ENCODE measurements at places on chromosomes 11 and 22.
A peak's percentile ranks its signal among the peaks of the same experiment; 100 is the strongest.

DNA sequence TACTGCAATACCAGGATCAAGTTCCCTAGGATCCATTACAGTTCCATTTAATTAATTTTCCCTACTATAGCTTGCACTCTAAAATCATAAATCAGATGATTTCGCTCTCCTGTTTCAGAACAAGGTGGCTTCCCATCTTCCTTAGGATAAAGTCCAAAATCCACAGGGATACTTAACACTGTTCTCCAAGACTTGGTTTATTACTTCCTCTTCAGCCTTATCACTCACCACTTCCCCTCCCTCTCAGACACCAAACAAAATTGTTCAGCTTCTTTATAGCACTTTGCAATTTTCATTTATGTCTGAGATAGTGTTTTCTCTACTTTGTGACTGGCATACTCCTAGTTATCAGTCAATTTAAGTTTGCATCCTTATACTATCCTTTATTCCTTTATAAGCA lies 124.6 kb downstream of the GRIA4 start:
- no peak for DNase-seq

DNA sequence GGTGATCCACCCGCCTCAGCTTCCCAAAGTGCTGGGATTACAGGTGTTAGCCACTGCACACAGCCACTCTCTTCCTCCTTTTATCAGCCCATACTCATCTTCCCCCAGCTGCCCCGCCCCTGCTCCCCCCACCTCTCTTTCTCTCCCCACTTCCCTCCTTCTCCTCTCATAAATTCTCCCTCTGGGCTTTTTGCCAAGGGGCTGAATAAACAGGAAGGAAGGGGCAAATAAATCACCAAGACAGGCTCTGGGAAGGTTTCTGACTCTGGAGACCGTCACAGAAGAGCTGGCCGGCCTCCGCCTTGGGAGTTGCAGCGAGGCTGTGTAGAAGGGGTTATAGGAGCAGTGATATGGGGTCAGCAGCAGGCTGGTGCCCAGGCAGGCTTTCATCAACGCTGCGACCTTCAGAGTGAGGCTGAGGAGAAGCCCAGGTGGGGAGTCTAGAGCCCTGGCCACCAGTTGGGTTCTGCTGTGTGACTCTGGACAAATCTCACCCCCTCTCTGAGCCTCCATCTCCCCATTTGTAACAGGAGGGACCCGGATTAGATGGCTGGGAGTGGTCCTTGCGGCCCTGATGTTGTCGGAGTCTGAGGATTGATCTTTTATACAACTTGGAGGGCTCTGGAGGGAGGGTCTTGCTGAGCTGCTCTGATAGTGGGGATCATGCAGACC lies 62.6 kb upstream of the RASD2 start:
- no peak for DNase-seq

DNA sequence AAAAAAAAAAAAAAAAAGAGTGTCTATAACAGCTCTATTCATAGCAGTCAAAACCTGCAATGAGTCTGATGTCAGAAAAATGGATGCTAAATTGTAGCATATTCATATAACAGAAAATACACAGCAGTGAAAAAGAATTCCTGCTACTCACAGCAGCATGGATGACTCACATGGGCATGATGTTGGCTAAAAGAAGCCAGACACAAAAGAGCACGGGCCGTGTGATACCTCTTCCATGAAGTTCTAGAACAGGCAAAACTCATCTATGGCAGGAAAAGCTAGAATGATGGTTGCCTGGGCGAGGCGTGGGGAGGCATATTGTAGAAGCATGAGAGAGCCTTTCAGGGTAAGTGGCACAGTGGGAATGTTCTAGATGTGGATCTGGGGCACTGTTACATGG lies 18.9 kb downstream of the PLAAT3 start:
- no peak for DNase-seq

DNA sequence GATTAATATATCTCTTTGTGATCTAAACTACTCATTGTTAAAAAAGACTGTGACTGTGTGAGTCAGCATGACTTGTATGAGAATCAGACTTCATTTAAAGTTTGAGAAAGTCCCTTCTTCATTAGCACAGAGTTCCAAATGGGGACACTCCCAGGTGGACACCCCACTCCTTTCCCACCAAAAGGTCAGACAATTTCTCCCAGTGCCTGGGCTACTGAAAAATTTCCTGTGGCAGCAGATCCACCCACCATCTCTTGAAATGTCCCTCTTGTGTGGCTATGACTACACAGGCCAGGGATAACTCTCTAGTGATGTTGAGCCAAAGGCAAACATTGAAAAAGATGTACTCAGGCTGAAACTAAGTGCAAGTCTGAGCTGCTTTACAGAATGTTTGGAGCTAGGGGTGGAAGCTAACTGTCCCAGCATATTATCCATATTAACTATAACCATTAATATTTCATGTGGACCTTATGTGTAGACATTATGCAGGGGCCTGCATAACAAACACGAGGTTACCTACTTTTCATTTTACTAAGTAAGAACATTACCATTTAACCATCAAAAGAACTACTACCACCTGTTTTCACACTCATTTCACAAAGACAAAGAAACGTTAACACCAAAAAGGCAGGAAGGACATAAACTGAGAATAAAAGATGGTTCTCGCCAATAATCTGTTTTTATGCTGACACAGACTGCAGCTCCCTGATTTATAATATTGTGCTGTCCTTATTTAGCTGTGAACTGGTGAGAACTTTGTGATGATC lies 44.8 kb downstream of the MMP20 start:
- DNase-seq: no peak

- no peak for DNase-seq
These were observed 991 bp upstream of the SLCO2B1 start for GRCh38 chr11:75149766-75150465.

DNA sequence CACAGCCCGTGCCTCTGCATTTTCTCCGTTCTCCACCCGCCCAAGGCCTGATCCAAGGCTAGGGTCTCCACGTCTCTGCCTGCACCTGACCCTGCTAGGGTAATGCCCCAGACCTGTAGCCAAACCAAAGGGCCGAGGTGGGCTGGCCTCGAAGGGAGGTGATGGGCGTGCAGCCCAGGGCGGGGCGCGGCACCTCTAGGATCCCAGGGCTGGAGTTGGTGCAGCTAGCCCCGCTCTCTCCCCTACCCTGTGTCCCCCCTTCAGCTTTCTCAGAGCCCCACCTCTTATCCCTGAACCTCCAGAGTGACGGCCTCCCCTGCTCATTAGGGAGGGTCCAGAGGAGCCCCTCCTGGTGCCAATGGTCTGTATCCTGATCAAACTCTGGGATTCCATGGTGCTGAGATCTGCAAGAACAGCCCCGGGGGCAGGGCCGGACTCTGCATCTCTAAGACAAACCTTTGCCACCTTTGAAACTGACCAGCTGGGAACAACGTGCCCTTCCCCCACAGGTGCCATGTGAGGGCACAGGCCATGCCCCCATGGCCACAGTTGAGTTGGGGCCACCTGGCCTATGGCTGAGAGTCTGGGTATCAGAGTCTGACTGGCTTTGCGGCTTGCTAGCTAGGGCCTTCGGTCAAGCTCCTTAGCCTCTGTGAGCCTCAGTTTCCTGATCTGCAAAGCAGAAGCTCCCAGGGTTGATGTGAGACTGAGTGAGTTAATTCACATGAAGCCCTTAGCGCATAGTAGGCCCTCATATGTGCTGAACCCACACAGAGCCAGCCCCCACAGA lies 23.1 kb upstream of the CBX7 start:
- DNase-seq: no peak

DNA sequence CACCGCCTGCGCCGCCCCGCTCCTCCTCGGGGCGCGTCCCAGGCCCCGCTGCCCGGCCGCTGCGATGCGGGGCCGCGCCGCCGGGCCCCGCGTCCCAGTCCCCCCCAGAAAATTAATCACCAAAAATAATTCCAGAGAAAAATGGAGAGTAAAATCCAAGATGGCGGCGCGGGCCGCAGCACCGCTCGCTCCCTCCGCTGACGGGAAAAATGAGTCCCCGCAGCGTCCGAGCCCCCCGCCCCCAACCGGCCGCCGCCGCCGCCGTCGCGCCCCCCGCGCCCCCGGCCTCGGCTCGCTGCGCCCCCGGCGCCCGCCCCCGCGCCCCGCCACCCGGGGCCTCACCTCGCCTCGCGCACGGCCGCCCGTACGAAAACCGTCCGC lies at the start of gene KMT5B:
Gene KMT5B, minus strand, starts transcription at position 162 of the 381 bp plus-strand sequence. CDS start 23,220 bp downstream, outside the sequence.
- DNase-seq: no peak

- DNase-seq: no peak
These were observed 544 bp downstream of the C11orf91 start for GRCh38 chr11:33700063-33700501.

- no peak for DNase-seq
These were observed 56.4 kb downstream of the DHCR7 start for GRCh38 chr11:71391796-71392195.

GRCh38 chr22:24333301-24333700 lies 62.7 kb downstream of the SPECC1L start:
- DNase-seq: no peak

DNA sequence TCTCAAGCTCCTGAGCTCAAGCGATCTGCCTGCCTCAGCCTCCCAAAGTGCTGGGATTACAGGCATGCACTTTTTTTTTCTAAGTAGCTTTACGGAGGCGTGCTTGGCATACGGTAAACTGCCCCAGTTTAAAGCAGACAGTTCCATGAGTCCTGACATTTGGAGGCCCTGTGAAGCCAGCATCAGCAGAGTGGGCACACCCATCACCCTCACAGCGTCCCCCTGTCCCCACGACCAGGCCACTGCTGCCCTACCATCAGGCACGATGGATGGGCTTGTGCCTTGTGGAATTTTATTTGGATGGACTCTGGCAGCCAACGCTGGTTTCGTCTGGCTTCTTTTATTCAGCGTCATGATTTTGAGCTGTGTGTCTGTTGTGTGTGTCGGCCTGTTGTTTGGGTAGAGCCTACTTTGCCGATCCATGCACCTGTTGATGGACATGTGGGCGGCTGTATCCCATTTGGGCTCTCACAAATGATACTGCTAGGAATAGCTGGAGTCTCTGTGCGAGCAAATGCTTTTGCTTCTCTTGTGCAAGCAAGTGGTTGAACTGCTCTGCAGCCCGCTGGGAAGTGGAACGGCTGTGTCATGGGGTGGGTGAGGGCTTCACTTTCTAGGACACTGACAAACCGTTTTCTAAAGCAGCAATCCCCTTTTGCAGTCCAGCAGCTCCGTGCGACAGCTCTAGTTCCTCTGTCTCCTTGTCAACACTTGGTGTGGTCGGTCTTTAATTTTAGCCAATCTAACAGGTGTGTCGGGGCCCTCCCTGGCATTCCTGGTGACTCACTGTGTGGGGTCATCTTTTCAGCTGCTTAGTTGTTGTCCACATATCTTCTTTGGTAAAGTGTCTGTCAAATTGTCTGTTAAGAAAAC lies 23.8 kb downstream of the KCNQ1 start:
- DNase-seq: no peak

GRCh38 chr11:46874586-46874985 lies 28.5 kb upstream of the CKAP5 start:
- DNase-seq: no peak

GRCh38 chr11:7246179-7246578 lies 5.5 kb upstream of the SYT9 start:
- DNase-seq: no peak

DNA sequence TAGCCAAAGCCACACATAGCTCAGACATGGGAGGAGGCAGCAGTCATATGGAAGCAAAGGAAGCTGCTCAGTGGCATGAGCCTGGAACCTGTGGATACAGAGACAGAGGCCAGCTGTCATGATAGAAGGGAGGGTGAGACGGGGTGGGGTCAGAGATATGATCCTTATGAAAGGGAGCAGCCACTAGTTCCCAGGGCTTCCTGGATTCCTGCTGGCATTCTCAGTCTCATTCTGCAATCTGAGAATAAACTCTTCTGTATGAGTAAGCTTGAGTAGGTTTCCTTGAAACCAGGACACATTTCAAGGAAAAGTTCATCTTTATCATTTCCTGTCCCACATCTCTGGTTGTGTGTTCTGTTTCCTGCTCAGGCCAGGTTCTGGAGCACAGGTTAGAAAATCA lies 220.2 kb upstream of the SNX19 start:
- DNase-seq: no peak

- no peak for DNase-seq
These were observed 39.7 kb upstream of the GLYAT start for GRCh38 chr11:58771458-58771855.

- no peak for DNase-seq
These were observed 19.3 kb upstream of the MRGPRX2 start for GRCh38 chr11:19079643-19080440.

GRCh38 chr11:68691402-68691784 lies 7.0 kb downstream of the GAL start:
- DNase-seq: no peak

GRCh38 chr11:129894278-129895125 lies 876 bp downstream of the NFRKB start:
- DNase-seq: no peak

DNA sequence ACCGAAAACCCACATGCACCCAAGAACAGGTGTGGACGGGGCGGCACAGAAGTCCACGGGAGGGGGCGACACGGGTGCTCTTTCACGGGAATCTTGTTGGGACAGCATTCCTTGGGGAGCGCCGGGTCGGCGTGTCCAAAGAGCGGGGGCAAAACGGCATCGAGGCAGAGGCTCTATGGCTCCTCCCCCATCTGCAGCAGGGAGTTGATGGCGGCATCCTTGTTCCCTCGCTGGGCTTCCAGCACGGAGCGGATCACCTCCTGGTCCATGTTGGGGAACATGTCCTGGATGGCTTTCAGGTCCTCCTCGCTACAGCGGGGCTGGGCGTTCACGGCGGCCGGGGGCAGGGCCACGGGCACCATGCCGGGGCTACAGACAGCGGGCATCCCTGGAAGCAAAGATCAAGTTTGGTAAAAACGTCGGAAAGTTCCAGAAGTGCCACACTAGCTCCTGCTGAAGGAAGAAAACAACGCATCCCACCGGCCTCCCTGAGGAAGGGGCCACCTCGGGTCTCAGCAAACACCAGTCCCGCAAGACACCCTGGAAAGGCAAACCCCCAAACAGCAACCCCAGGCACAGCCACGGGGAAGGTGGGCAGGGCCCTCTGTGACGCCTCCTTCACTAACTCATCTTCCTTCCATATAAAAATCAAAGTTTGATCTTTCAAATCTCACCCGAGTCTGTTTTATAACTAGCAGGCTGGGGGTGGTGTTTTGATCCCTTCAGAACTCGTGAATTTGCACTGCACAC lies 32.4 kb downstream of the TOLLIP start:
- no peak for DNase-seq

GRCh38 chr22:49328630-49329405 lies 498.9 kb downstream of the BRD1 start:
- no peak for DNase-seq

DNA sequence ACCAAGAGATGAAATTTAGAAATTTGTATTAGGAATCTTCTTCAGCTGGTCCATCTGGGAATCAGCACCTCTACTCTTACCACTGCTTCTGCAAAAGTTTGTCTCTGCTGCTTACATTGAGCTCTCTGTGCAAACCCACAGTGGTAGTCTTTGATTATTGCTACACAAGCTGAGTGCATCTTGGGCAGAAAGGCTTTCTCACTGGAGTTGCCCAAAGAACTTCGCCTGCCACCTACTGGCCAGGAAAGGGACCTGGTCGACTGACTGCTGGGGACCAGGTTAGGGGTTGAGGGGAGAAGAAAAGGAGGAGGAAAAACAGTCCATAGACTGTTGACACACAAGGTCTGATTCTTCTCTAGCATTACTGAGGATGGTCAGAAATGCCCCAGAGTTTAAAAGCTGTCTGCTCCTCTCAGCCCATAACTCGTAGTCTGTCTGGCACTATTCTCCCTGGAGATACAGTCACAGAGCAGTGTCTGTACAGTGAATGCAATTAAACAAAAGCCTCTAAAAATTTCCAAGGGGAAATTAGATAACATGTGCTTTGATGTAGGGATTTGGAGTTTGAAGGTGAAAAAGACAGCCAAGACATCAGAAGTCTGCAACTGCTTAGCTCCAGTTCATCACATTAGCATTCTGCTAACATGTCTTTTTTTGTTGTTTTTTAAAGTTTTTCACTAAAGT lies 215.0 kb upstream of the CTSC start:
- peak; percentile 51 for DNase-seq

All from activated T-cell treated with anti-CD3 and anti-CD28 coated beads for 48 hours (primary cell).